Mesothelial cell of epicardium (in vitro differentiated cells): ENCODE measurements at places on chromosomes 2 and 18. TPM values are rescaled to one million over a fixed set of nuclear protein-coding genes. Genes with fewer than 3 reads are reported as not detected.

- peaks cover 3% of the 10 kb centered on the region for H3K4me1 ChIP-seq
- DNase-seq: no peak
- no peak overlapping the region for H3K4me3 ChIP-seq
- no peaks in the 10 kb centered on the region for H3K36me3 ChIP-seq
- peaks cover 21% of the 10 kb centered on the region for H3K27me3 ChIP-seq
These were observed 233.0 kb downstream of the TFCP2L1 start for GRCh38 chr2:121052023-121052422.

GRCh38 chr2:19490846-19491435 is 132.5 kb upstream of the OSR1 start:
- no peaks in the 10 kb centered on the region for H3K36me3 ChIP-seq
- peak overlapping the region; percentile 52 for H3K27ac ChIP-seq
- DNase-seq: no peak
- H3K27me3 ChIP-seq: peaks cover 2% of the 10 kb centered on the region
- peaks cover 33% of the 10 kb centered on the region for H3K4me1 ChIP-seq

DNA sequence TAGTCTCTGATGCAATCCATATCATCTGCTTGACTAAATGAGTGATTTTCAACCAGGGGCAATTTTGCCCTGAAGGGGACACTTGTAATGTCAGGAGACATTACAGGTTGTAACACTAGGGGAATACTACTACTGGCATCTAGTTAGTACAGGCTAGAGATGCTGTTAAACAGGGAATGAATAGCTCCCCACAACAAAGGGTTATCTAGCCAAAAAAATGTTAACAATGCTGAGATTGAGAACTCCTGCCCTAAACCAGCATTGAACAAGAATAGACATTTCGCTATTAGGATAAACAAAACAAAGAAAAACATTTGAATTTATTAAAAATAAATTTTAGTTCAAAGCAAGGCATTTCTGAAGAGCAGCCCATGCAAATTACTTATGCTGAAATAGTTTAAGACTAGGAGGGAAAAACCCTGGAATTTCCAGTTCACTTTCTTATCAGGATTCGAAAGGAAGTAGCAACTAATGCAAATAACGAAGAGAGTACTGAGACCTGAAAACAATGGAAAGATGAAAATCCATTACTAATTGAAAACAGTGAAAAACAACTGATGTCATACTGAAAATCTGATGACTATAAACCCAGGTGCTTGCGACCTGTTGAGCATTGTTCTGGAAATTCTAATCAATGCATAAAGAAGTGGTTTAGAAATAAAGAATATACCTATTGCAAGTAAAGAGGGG is 53.1 kb downstream of the CAB39 start:
- H3K4me1 ChIP-seq: peaks cover 12% of the 10 kb centered on the region
- no peak for DNase-seq
- H3K27ac ChIP-seq: peak overlapping the region; percentile 82
- peaks cover 35% of the 10 kb centered on the region for H3K36me3 ChIP-seq
- H3K4me3 ChIP-seq: no peak overlapping the region

GRCh38 chr2:205965707-205966106 is 120.3 kb downstream of the INO80D start:
- H3K27me3 ChIP-seq: peaks cover 8% of the 10 kb centered on the region
- H3K36me3 ChIP-seq: no peaks in the 10 kb centered on the region

DNA sequence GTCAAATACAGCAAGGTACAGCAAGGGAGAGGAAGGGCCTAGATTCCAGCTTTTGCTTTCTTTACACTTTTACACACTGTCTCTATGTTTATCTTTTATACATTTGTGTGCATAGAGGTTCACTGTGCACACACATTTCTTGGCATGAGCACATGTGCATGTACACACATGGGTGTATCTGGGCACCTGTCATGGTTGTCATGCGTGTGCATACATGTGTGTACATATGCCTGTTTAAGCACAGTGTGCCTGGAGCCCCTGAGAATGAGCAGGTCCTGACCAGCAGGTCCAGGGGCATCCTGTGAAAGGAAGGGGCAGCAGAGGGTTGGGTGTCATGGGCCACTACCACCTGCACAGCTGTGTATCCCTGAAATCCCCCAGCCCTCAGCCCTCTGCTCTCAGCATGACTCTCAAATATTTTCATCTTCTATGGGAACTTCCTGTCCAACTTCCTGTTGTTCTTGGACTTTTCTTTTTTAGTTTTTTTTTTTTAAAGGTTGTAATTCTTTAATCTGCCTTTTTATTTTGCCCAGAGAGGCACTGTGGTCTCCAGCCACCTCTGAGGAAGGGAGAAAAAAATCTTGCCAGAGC is 97.0 kb upstream of the EPAS1 start:
- no peaks in the 10 kb centered on the region for H3K27me3 ChIP-seq
- no peak overlapping the region for H3K4me3 ChIP-seq
- DNase-seq: no peak
- no peaks in the 10 kb centered on the region for H3K36me3 ChIP-seq

- H3K4me3 ChIP-seq: no peak overlapping the region
- no peak overlapping the region for H3K27ac ChIP-seq
- H3K27me3 ChIP-seq: no peaks in the 10 kb centered on the region
- peaks cover 9% of the 10 kb centered on the region for H3K4me1 ChIP-seq
- H3K36me3 ChIP-seq: peaks cover 18% of the 10 kb centered on the region
These were observed 3.6 kb downstream of the DYNC2LI1 start for GRCh38 chr2:43777306-43777926.

DNA sequence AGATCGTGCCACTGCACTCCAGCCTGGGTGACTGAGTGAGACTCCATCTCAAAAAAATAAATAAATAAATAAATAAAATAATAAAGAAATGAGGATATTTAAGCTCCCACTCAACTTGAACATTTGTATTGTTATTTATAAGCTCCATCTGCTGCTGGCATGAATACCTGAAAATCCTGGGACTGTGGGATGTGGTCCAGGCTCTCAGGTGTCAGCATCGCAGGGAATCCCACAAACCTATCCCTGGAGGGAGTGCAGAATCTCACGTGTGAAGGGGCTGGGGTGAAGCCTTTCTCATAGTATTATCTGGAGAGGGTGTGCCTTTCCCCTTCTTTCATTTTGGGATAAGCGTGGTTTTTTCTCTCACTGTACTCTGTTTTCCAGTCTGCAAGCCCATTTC is 47.4 kb upstream of the POLE4 start:
- H3K36me3 ChIP-seq: no peaks in the 10 kb centered on the region
- DNase-seq: no peak
- peaks cover 6% of the 10 kb centered on the region for H3K4me1 ChIP-seq
- H3K4me3 ChIP-seq: no peak overlapping the region
- H3K27ac ChIP-seq: no peak overlapping the region

DNA sequence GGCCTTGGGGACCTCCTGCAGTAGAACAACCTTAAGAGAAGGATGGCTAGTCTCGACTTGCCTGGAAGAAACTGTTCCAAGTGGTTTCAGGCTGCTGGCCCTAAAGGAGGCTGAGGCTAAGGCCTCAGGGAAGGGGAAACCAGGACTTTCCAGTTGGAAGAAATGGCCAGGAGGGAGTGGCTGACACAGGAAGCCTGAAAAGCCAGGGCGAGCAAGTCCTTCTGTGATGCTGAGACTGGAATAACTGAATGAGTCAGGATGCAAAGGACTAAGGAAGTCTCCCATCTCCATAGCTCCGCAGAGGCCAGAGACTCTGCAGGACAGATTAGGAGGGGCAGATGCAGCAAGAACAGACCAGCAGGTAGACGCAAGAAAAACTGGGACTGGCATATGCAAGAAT is 7.4 kb downstream of the HTRA2 start:
- H3K36me3 ChIP-seq: peaks cover under 1% of the 10 kb centered on the region
- H3K27ac ChIP-seq: no peak overlapping the region
- H3K4me3 ChIP-seq: no peak overlapping the region
- H3K4me1 ChIP-seq: peaks cover under 1% of the 10 kb centered on the region
- no peak for DNase-seq
- no peaks in the 10 kb centered on the region for H3K27me3 ChIP-seq

GRCh38 chr18:63022429-63023022 is 297.0 kb downstream of the BCL2 start:
- peaks cover 6% of the 10 kb centered on the region for H3K27me3 ChIP-seq
- H3K27ac ChIP-seq: no peak overlapping the region
- no peak for DNase-seq
- H3K36me3 ChIP-seq: peaks cover 5% of the 10 kb centered on the region

DNA sequence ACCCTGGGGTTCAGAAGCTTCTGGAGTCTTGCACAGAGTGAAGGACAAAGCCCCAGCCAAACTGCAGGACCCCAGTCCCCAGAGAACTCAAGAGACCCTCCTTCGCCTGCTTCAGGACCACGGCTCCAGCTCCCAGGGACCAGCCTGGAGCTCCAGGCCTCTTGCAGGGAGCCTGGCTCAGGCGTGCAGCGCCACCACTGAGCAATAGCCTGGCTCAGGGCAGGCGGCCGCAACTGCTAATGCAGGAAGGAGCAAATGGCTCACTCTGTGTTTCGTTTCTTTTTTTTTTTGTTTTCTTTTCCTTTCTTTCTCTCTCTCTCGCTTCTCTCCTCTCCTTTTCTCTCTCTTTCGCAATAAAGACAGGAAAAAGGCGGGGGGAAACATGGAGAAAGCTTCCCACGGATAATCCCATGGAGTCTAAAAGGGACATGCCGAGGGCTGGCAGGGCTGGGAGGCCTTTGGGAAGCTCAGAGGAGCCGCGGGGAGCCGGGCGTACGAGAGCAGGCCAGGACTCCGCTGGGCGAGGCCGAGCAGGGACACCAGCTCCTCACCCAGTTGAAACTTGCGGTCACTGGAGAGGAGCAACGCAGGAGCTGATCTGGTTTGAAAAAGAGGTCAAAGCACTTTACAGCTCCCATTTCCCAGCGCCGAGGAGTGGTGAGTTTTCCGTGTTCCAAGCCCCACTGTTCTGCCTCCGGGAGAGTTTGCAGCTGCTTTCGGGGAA is 244.8 kb downstream of the TWIST2 start:
- no peaks in the 10 kb centered on the region for H3K27me3 ChIP-seq
- peaks cover 7% of the 10 kb centered on the region for H3K36me3 ChIP-seq
- no peak overlapping the region for H3K27ac ChIP-seq
- no peak overlapping the region for H3K4me3 ChIP-seq

- H3K4me3 ChIP-seq: no peak overlapping the region
- no peak for DNase-seq
- no peak overlapping the region for H3K27ac ChIP-seq
- H3K4me1 ChIP-seq: peaks cover 33% of the 10 kb centered on the region
These were observed 471.5 kb downstream of the TXNL1 start for GRCh38 chr18:56166914-56167313.

DNA sequence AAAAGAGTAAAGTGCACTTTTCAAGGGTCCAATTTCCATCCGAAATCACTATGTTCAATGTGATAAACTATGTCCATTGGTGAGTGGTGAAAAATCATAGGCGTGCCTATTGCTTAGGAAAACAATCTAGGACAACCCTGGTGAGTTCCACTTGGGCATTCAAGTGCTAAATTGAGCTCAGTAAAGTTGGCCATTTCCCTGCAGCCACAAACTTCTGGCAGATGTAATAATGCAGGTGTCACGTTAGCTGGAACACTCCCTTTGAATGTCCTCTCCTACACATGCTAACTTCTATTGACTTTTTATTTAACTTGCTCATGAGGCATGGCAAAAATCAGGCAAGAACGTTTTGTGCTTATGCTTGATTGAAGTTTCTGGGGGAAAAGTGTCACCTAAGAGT is 67.1 kb downstream of the CPS1 start:
- DNase-seq: no peak
- H3K36me3 ChIP-seq: no peaks in the 10 kb centered on the region
- H3K27me3 ChIP-seq: no peaks in the 10 kb centered on the region
- no peaks in the 10 kb centered on the region for H3K4me1 ChIP-seq

GRCh38 chr2:210460322-210461227 is 16.0 kb downstream of the LANCL1 start:
- H3K4me1 ChIP-seq: peaks cover 5% of the 10 kb centered on the region
- no peak for DNase-seq
- peaks cover 47% of the 10 kb centered on the region for H3K36me3 ChIP-seq
- no peaks in the 10 kb centered on the region for H3K27me3 ChIP-seq
- no peak overlapping the region for H3K27ac ChIP-seq

DNA sequence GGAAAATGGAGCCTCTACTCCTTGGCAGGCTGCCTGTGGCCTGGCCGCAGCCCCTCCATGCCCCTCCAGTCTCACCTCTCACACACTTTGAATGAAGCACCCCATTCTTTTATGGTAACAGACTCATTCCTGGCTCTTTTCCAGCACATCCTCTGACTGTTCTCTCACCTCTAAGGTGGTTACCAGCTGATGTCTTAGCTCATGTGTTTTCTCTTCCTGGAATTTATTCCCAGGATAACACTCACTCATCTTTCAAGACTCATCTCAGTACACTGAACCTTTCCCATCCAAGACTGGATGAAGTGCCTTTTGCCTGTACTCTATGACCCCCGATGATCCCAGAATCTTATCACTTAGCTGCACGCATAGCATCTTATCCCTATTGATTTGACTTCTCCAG is 50.6 kb downstream of the SLC9A4 start:
- no peaks in the 10 kb centered on the region for H3K4me1 ChIP-seq
- no peak overlapping the region for H3K4me3 ChIP-seq
- no peak overlapping the region for H3K27ac ChIP-seq

DNA sequence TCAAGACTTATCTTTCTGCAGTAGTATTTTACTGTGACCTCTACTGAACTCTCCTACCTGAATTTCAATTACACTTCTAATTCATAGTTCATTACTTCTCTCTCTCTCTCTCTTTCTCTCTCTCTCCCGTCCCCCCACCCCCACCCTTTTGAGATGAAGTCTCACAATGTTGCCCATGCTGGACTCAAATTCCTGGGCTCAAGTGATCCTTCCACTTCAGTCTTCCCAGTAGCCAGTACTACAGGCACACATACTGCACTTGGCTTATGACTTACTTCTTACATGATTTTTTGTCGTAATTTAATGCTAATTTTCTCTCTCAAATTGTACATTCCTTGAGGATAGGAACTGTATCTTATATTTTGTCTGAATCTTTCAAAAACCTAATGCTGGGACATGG is 6.0 kb upstream of the HIBCH start:
- no peak overlapping the region for H3K27ac ChIP-seq
- H3K4me1 ChIP-seq: no peaks in the 10 kb centered on the region
- DNase-seq: no peak
- no peaks in the 10 kb centered on the region for H3K36me3 ChIP-seq
- H3K4me3 ChIP-seq: no peak overlapping the region
- no peaks in the 10 kb centered on the region for H3K27me3 ChIP-seq

DNA sequence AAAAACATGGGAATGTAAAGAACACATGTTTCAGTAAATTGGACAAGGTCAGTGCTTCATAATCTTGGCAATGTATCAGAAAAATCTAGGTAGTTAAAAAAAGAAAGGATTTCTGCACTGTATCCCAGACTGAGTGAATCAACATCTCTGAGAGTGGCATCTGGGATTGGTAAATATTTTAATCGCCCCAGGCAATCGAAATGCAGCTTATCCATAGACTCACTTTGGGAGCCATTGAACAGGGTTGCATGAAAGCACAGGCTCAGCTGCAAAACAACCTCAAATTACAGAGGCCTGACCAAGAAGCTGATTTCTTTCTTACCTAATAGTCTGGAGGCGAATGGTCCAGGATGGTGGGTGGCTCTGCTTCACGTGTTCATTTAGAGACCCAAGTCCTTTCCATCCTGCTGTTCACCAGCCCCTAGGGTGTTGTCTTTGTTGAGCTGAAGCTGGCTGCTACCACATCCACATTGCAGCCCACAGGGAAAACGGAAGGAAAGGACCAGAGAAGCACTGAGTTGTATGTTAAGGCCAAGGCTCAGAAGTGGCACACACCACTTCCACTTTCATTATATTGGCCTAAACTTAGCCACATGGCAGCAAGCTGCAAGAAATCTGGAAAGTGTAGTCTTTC is 59.0 kb downstream of the MOGAT1 start:
- no peak overlapping the region for H3K4me3 ChIP-seq
- H3K27ac ChIP-seq: no peak overlapping the region
- H3K36me3 ChIP-seq: no peaks in the 10 kb centered on the region
- DNase-seq: no peak
- H3K4me1 ChIP-seq: peaks cover 14% of the 10 kb centered on the region
- H3K27me3 ChIP-seq: no peaks in the 10 kb centered on the region

The XRCC5 gene
- total RNA-seq: 291 to 294 TPM (median 291 TPM) in 3 replicates

The RABL2A gene
- total RNA-seq: 39.5 to 44.2 TPM (median 41.8 TPM) in 3 replicates

The BOLL gene
- total RNA-seq: not detected in 3 replicates

The OXER1 gene
- 6.9 to 7.5 TPM (median 7.2 TPM) in 3 replicates for total RNA-seq

The OSR1 gene
- 23.4 to 27.8 TPM (median 26.0 TPM) in 3 replicates for total RNA-seq
